GDM1 (cell line): ENCODE measurements at places on chromosomes 5 and 9.

DNA sequence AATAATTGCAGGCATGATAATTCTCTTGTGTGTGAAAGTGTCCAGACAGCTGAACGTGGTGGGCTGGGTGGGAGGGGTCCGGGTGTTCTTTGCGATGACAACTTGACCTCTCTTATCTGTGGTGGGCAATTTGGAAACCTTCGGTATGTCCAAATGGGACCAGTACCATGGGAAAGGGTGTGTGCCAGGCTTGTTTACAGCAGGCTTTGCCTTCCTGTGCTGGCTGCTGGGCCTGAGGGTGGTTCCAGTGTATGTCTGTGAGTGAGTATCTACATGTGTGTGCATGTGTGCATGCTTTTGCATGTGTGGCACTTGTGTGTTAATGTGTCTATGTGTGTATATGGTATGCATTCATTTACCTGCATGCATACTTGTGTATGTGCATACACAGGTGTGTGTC is 166.4 kb downstream of the GADD45G start:
- no peak for DNase-seq

GRCh38 chr9:278651-279050 is 64.0 kb downstream of the DOCK8 start:
- no peak for DNase-seq

DNA sequence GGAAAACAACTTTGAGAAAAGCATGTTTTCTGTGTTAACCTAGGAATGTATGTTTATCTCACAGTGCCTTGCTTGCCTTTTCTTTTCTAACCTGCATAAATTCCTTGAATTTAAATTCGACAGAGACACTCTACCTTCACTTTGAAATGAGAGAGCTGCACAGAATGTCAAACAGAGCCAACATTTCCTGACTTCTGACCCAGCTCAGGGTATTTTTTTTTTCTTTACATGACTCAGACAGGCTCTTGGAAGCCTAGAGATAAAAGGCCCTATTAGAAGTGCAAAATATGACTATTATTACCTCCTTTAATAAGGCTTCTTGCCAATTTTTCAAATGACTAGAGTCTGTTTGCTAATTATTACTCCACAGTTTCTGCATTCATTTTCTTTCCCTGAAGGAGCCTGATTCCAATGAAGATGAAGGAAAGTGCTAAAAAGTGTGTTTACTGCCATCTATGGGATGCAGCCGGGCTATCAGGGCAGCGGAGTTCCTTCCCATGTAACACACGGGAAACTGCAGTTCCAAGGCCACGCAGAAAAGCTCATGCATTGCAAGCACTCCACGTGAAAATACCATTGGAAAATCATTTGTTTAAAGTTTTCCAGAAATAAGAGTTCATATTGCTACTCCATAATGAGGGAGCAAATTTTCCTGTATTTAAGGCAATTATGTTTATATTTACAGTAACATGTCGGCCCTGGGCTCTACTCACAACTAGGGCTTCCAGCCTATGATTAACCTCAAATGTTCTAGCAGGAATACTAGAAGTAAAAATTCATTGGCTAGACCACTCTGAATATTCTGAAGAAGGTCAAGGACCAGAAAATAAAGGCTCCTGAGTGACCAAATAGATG is 485.6 kb downstream of the ZSWIM6 start:
- DNase-seq, result no peak

- DNase-seq, result no peak
These were observed 145.4 kb downstream of the MAPKAP1 start for GRCh38 chr9:125561509-125562148.

DNA sequence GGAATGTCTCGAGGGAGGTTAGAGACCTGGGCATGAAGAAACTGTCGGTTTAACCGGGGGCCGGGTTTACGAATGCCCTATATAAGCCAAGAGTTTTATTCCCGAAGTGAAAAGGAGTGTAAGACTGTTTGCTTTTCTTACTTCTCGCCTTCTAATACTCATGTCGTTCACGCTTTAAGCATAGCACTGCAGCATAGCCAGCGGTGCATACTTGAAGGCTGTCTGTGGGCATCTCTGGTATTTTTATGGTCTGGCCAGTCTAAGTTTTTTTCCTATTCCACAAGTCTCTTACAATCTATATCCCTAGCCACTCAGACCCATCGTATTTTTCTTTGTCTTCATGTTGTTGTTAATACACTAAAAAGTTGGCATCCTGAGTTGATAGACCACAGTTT is 1.2 kb downstream of the UHRF2 start:
- no peak for DNase-seq
